ENCODE measurements at places on chromosomes 7 and 10.

DNA sequence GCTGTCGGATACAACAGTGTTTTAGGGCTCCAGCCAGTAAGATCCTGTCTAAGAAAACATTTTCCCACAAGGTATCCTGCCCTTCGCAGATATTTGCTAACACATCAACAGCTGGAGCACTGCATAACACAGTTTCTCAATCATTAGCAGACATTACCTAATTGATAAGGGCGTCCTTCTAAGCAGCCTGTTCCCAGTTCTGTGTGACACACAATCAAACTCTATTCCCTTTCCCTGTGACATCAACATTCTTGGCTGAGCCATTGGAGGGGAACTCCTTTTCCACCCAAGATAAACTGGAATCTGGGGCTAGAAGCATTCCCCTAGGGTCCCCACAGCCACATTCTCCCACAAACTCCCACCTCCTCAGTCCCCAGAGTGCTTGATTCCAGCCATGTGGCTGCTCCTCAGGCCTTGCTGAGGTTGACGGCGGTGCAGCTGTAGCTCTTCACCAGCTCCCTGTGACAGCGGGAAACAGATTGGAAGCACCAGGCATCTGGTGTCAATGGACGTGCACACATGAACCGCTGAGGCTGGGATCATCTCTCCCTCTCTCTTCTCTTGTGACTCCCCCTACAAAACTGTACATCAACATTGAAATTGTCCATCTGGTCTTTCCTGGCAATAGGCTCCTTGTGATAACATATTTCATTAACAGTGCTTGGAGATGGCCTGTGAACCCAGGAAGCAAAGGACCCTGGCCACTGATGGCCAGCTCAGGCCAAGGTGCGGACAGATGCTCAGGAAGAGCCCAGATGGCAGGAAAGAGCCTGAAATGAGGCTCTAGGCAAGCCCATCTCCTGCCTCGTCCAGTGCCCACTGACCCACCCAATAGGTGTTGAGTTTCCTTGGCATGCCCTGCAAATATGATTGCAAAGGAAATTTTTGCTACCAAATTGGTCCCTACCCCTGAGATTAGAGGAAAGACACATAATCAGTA, 131.1 kb upstream of the TBX20 start:
- DNase-seq, result no peak

DNA sequence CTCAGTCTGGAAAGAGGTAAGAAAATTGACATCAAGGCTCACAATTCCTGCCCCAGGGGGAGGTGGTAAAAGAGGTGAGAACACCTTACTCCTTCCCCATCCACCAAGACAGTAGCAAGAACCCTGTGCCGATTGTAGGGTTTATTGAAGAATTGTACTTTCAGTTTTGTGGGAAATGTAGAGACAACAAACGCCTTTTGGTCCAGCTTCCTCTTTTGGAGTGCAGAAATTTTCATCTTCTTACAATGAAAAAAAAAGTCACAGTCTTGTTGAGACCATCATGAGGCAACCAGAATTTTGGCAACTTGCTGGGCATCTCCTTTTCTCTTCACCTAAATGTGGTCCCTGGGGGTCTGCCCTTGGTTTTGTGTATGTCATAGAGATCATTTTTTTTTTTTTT, 217.7 kb downstream of the TMEM178B start:
- no peak for DNase-seq

DNA sequence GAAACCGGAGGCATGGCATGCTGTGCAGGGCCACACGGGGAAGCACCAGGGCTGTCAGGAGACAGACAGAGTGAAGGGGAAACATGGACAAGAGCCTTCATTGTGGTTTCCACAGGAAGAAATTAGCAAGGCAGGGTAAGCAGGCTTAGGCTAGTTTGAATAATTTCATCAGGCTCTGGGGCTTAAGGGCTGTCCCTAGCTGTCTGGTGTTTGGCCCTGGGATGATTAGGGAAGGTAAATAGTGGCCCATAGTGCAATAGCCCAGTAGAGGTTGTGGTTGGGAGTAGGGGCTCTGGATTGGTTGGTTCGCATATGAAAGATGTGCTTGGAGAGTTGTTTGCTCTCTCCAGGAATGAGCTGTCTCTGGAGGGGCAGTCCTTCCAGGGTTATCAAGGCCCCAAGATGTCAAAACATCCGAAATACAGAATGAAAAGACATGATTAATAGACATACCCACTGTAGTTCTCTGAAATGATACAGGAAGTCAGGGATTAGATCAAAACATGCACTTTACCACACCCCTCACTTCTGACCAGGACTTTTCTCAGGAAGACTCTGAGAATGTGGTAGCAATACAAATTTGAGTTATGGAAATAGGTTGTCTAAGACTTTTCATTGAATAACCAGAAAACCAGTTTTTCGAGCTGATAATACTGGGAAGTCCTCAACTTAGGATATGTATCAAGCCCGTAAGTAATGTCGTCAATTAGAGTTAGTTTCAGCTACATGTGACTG, 224.9 kb upstream of the NFE2L3 start:
- DNase-seq, result no peak

GRCh38 chr7:79877874-79878465, 256.7 kb upstream of the GNAI1 start:
- no peak for DNase-seq

DNA sequence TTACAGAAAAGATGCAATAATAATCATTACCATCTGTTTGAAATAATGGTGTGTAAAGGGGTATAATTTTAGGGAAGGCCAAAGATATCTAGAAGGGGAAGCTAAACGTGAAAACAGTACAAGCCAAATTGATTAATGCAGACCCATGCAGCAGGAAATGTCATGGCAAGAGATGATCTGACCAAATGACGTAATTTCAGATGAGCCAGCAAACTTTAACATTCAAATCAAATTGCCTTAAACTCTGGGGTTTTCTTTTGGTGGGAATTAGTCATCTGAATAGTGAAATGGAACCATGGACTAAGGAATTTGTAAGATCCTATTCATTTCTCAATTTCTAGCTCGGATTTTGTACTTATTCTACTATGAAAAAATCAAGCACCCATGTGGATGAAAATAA, 21.4 kb upstream of the SCIN start:
- DNase-seq, result no peak
